Stomach (tissue), 19 donors: ENCODE measurements at places on chromosomes 5 and 9. TPM values are rescaled to one million over a fixed set of nuclear protein-coding genes. Genes with fewer than 3 reads are reported as not detected.

- DNase-seq: peak; percentile 66
These were observed 214.4 kb upstream of the ACTBL2 start for GRCh38 chr5:57696825-57697570.

DNA sequence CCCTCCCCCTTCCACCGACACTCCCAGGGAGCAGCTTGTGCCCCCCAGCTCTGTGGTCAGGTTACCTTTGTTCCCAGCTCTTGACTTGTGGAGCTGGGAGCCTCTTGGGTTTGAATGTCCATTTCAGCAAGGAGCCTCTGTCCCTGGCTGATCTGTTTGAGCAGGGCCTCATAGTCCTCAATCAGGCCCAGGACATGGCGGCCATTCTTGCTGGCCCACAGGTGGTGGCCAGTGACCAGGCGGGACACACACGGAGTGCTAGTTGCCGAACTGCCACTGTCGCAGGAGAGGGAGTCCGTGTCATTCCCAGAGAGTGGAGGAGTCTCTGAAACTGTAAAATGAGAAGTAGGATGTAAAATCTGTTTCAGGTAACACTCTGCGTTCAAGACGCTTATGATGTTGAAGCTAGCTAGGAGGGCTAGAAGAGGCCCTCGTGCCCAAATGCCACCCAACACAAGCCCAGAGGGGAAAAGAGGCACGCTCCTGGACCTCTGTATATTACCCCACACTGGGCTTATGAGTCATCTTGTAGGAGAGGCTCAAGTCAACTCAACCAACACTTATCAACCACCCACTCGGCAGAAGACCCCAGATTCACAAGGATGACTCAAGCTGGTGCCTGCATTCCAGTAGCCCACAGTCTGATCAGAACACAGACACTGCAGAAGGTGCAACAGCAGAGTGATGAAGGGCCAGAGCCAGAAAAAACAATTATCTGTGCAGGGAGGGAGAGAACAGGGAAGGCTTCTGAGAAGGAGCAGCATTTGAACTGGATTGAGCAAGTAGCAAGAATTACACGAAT, 177.0 kb downstream of the CDK5RAP2 start:
- DNase-seq: no peak

GRCh38 chr9:22002038-22002437, 7.1 kb downstream of the CDKN2B start:
- DNase-seq: no peak

GRCh38 chr9:29297592-29297991, 1724.3 kb upstream of the C9orf72 start:
- no peak for DNase-seq

- no peak for DNase-seq
These were observed 658.6 kb downstream of the ISL1 start for GRCh38 chr5:52041842-52042241.

The CDX1 gene
- not detected for total RNA-seq

The SLC34A1 gene
- not detected for total RNA-seq

The EIF4EBP3 gene
- total RNA-seq: 9.3 TPM

- peak; percentile 40 for DNase-seq
These were observed 9.2 kb downstream of the INSYN2B start for GRCh38 chr5:169970911-169971765.

GRCh38 chr9:71663931-71664459, 104.3 kb downstream of the CEMIP2 start:
- no peak for DNase-seq

The PLAC8L1 gene
- not detected for total RNA-seq

The MLANA gene
- total RNA-seq: not detected

GRCh38 chr5:60436518-60436917, 263.4 kb downstream of the DEPDC1B start:
- DNase-seq: no peak

- peak; percentile 35 for DNase-seq
These were observed 41.8 kb downstream of the NUP214 start for GRCh38 chr9:131167146-131167692.

The CBY3 gene
- not detected for total RNA-seq

- DNase-seq: peak; percentile 78
These were observed 219.3 kb downstream of the SMARCA2 start for GRCh38 chr9:2234371-2234893.

The SKP2 gene
- 20.3 TPM for total RNA-seq

The ZNF366 gene
- 4.9 TPM for total RNA-seq

GRCh38 chr5:91150636-91151035, 232.5 kb downstream of the ARRDC3 start:
- no peak for DNase-seq

- DNase-seq: no peak
These were observed 300.0 kb upstream of the ADAMTSL1 start for GRCh38 chr9:18173923-18174322.

- peak; percentile 83 for DNase-seq
These were observed 72.4 kb upstream of the MPDZ start for GRCh38 chr9:13351778-13352386.

DNA sequence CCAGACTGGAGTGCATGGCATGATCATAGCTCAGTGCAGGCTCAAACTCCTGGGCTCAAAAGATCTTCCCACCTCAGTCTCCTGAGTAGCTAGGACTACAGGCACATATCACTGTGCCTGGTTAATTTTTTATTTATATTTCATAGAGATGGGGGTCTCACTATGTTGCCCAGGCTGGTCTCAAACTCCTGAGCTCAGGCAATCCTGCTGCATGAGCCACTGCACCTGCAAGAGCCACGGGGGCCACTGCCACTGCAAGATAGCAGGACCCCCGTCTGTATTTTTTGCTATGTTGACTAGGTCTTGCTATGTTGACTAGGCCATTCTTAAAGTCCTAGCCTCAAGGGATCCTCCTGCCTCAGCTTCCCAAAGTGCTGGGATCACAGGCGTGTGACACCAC, 6.5 kb downstream of the CYSTM1 start:
- DNase-seq: no peak

The CDKN2B-AS1 gene
- 1.4 TPM for total RNA-seq

DNA sequence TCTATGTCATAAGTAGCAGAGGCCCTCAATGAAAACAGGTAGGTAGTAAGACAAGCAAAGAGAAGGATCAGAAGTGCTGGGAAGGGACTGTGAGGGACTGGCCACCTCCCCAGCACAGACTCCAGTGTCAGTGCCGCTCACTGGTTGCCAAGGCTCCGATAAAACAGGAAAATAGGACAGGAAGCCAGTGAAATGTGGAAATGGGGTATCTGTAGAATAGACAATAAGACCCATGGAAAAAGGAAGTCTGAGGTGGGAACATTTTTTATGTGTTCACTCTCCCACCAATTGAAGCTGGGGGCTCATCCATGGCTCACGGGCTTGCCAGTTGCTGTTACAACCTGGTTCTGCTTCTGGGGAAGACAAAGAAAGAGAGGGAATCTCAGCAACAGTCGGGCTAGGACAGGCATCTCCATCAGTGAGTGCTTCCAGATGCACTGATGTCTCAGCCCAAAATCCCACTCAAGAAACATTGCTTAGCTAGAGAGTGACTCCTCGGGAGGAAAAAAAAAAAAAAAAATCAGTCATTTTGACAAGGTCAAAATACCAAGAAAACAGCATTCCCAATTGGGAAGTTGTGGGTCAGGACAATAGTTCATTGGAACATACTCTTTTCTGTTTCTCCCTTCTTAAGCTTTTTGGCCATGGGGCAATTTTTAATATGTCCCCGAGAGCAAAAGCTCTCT, 27.6 kb upstream of the NFIB start:
- DNase-seq: no peak

- DNase-seq: no peak
These were observed 174.0 kb downstream of the NR3C1 start for GRCh38 chr5:143229426-143229895.

The FAM221B gene
- not detected for total RNA-seq

The HIGD2A gene
- 225 TPM for total RNA-seq

DNA sequence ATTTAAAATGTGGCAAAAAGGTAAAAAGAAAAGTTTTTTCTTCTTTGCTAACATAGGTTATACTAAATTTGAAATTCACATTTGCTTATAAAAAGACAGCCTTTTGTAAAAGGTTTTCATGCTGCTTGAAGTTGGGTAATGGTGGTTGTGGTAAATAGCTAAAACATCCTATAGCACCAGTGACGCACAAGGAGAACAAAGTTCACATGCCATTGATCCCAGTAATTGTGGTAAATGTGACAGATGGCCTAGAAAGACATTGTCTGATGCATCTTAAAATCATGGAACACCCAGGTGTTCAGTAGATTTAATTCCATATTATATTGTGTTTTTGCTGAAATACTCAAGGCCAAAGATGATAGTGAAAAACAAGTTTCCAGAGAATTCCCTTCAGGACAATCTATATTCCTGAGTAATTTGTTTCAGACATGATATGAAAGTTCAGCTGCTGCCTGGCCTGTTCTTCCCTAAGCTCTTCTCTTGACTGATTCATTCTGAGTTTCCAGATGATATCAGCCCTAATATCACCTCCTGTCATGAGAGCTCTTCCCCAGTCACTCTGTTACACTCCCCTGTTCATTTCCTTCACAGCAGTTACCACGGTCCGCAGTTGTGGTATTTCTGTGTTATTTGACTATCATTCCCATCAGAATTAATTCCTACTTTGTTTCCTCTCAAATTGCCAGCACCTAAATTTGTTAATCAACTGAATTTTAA, 4.6 kb upstream of the FBXL17 start:
- no peak for DNase-seq

GRCh38 chr5:55033568-55033967, 9.5 kb downstream of the GZMK start:
- no peak for DNase-seq

The NRG2 gene
- 2.7 TPM for total RNA-seq

- no peak for DNase-seq
These were observed 33.1 kb upstream of the PPARGC1B start for GRCh38 chr5:149697001-149697400.

DNA sequence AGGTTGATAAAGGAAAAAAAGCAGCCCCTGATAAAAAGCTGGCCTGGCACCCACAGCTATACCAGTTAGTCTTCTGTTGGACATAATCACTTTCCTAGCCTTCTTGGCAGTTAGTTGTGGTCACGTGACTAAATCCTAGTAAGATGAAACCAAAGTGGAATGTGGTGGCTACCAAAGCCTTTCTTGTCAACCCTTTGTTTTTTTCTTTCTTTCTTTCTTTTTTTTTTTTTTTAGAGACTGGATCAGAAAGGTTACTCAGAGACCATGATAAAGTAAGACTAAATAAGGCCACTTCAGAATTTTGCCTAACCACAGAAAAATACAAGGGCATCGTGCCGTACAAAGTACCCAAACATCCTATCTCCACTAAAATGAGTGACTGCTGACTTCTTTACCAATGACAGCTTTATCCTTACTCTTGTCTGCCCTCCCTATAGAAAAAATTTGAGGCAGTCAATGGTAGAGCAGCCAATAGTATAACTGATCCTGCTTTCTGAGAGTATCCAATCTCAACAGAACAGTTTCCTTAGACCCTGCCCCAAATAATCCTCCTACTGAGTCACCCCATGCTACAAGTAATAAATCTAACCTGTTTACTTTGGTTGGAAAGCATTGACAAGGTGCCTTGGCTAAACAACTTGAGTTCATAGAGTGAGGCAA, 14.2 kb upstream of the KIF27 start:
- DNase-seq: no peak

DNA sequence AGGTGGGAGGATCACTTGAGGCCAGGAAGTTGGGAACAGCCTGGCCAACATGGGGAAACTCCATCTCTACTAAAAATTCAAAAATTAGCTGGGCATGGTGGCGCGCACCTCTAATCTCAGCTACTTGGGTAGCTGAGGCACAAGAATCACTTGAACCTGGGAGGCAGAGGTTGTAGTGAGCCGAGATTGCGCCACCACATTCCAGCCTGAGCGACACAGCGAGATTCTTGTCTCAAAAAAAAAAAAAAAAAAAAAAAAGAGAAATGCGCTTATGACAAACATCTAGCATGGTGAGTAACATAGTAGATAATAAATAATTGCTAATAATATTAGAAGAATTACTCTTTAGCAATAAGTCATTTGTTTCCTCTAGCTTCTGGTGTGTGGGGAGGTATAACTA, 25.9 kb downstream of the RUSC2 start:
- no peak for DNase-seq

- DNase-seq: no peak
These were observed 1.7 kb downstream of the STPG3 start for GRCh38 chr9:137252555-137253506.

The LIFR gene
- 86.2 TPM for total RNA-seq

- peak; percentile 64 for DNase-seq
These were observed 7.0 kb upstream of the GADD45G start for GRCh38 chr9:89597711-89598362.

The SPINK13 gene
- total RNA-seq: not detected

The MRPS30 gene
- 37.2 TPM for total RNA-seq

DNA sequence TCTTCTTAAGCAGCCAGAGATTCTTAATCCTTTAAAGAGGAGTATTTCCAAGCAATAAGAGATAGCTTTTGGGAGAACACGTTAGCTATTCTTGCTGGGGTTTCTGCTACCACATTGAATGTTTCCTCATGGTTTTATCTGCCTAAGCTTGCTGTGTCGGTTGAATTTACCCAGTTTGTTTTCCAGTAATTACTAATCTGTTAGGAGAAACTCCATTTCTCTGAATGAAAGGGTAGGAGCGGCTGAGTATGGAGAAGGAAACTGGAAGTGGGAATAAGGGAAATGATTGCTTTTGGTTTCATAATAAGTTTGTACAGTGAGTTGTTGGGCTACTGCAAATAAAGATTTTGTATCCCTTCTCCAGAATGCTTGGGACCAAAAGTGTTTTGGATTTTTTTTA, 1.2 kb downstream of the JAK2 start:
- peak; percentile 40 for DNase-seq

- no peak for DNase-seq
These were observed 36.4 kb upstream of the ANGPTL2 start for GRCh38 chr9:127158786-127159324.
